Ecto neural progenitor cell (in vitro differentiated cells): ENCODE measurements at places on chromosomes 6 and 20.
A peak's percentile ranks its signal among the peaks of the same experiment; 100 is the strongest.

- DNase-seq: no peak
These were observed 104.2 kb upstream of the MLN start for GRCh38 chr6:33908025-33908424.

GRCh38 chr6:46288835-46289234 is 118.1 kb upstream of the ENPP5 start:
- no peak for DNase-seq

DNA sequence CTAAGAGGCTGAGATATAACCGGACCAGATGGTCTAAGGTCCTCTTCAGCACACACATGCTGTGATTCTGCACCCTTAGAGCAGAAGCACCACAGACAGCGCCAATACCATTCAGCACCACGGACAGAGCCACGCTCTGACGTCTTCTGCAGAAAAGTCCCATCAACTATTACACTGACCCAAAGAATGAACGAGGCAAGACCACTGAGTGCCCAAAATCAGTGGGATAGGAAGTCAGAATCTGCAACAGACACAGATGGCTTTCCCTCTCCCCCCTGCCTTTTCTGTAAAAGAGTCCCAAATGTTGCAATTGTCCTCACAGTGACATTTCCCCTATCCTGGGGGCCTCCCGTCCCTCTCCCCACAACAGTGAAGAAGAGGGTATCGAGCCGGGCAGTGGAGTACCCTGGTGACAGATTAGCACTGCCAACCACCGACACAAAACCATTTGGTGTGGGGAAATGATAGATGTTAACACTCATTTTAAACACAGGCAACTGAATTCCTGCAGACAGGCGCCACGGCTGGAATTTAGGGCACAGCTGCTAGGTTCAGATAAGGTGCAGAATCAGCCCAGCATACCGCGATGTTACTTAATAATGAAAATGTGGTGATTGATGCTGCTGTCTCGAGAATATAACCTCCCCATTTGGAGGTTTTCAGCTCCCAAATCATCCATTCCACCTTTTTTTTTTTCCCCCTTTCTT is 66.6 kb upstream of the CTNNBL1 start:
- peak; percentile 80 for DNase-seq

GRCh38 chr6:55886185-55886836 is 10.9 kb upstream of the BMP5 start:
- DNase-seq: no peak

DNA sequence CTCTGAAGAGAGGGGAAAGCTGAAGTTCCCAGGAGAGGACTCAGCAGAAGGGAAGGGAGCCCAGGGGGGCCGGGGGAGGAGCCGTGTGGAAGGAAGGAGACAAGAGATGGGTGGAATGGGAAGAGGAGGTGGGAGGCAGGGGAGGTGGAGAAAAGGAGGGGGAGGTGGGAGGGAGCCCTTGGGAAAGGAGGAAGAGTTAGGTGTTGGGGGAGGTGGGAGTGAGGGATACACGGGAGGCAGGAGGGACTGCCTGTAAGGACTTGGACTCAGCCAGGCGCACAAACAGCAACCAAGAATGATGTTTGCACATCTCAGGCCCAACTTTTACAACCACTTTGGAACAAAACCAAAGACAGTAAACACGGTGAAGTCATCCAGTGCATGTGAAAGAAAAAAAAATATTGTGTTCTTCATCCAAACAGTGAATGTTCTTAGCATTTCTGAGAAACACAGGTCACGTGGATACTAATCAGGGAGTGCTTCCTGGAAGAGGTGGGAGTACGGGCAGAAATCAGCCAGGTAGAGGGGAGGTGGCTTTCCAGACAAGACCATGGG is 17.4 kb upstream of the LSM14B start:
- no peak for DNase-seq

DNA sequence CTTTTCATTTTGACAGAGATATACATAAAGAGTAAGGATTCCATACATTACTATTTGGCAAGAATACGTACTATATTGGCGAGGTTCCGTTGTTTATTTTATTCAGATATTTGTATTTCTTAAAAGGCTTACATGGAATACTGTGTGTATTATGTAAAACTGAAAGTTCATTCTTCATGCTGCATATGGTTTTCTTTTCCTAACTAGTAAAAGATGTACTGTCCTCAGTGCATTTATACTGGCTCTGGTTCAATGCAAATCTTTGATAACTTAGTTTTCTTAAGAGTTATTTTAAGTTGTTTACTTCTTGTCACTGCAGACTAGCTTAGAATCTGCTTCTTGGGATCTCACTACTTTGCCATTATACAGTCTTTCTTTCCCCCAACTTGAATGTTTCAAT is 42.0 kb downstream of the ADGRB3 start:
- DNase-seq: no peak

GRCh38 chr6:35064290-35064689 is 76.8 kb downstream of the TCP11 start:
- DNase-seq: no peak

DNA sequence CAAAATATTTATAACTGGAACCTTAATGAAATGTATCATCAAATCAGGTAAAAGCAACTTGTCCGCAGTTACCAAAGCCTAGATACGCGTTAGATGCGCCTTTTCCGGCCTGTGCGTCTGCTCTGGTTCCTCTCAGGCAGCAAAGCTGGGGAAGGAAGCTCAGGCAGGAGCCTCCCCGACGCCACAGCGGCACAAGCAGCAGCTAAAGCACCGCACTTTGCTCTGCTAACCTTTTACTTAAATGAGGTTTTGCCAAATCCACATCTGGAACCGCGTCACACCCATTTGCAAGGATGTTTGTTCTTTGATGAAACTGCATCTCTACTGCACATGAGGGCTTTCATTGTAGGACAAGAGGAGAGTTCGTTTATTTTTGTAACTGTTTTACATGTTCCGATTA is 36.8 kb downstream of the THBS2 start:
- DNase-seq: no peak

DNA sequence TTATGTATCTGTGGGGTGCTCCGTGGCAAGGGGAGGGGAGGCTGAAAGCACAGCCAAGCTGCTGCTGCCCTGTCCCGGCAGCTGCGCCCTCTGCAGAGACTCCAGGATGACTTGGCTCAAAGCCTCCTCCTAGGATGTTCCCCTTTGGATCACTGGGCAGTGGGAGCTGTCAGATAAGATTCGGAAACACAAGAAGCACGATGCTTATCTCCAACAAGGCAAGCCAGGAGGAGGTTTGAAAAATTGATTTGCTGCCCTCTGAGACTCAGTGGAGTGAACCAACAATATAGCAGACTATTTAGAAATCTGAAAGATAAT is 776.4 kb downstream of the C6orf118 start:
- no peak for DNase-seq

GRCh38 chr20:15843777-15844176 is 729.5 kb downstream of the KIF16B start:
- no peak for DNase-seq

GRCh38 chr6:5729080-5729434 is 277.7 kb downstream of the NRN1 start:
- no peak for DNase-seq

DNA sequence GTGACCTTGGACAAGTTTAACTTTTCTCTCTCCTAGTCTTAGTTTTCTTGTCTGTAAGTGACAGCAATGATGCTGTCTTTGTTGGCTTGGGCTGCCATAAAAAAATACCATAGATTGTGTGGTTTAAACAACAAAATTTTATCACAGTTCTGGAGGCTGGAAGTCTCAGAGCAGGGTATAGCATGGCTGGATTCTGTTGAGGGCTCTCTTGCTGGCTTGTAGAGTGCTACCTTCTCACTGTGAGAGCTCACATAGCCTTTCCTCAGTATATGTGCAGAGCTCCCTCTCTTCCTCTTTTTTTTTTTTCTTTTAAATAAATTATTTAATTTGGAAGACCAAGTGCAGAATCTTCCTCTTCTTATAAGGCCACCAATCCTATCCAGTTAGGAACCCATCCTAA is 26.3 kb downstream of the HFE start:
- no peak for DNase-seq

DNA sequence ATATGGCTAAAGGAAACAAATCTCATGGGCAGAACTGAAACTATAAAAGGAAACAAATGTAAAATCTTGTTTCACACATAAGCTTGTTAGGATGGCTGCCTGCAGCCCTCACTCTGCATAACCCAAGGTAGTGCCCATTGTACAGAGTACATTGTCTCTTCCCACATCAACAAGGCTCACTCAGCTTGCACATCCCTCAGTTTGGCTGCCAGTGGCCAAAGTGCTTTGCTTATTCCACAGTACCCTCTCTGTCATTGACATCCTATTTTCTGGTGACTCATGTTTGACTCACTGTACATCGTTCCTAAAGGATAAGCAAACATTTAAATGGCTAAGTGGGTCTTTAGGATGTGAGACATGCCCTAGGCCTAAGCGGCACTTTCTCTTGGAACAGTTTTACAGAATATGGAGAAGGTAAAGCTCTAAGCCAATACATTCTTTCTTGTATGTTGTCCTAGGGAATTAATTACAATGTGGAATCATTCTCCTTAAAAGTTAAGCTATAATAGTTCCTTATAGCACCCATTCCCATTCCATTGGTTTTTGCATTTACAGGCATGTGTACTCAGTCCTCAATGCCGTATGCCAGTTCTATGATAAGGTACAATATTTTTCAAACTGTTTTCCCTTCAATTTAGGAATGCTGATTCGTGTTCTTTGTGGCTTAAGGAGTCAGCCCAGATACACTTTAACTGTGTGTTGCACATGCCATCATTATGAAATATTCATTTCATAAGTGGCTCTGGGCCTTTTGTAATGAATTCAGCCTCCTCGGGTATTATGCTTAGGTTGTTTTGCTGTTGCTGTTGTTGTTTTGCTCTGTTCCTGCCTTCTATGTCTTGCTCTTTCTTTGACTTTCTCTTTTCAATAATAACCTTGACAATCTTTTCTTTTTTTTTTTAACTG is 5.5 kb downstream of the ANKEF1 start:
- DNase-seq: no peak

DNA sequence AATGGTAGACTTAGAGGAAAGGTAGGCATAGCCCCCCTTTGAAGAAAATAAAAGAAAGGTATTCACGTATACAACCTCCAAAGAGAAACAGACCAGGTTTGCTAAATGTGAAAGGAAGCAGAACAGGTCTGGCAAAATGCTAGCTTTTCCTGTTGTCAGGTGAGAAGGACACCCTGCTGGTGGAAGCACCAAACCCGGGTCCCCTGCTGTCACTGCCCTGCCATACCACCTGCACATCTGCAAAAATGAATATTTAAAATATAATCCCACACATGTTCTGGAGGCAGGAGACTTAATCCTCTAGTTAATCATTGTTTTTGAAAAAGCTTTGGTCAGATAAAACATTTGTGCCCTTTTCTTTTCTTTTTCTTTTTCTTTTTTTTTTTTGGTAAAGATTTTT is 48.9 kb upstream of the OLIG3 start:
- no peak for DNase-seq

- peak; percentile 53 for DNase-seq
These were observed 169.9 kb downstream of the QRSL1 start for GRCh38 chr6:106799031-106799894.

GRCh38 chr20:23350904-23351838 is 580 bp downstream of the NXT1 start:
- DNase-seq: peak; percentile 63

- no peak for DNase-seq
These were observed 3.9 kb downstream of the ATXN1 start for GRCh38 chr6:16757332-16757731.

- DNase-seq: no peak
These were observed 641.1 kb downstream of the RNF144B start for GRCh38 chr6:19028201-19028600.

DNA sequence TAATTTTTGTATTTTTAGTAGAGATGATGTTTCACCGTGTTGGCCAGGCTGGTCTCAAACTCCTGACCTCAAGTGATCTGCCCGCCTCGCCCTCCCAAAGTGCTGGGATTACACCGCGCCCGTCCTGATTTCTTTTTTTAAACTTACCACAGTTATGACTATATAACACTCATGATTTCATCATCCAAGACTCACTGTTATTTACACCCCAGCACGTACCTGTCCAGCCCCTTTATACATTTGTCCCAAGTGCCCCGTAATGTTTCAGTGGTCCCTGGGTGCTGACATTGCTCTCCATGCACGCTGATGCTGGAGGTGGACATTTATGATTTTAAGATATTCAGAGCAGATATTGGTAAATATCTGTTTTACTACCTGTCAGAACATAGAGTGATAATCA is 219.9 kb upstream of the GMDS start:
- no peak for DNase-seq

DNA sequence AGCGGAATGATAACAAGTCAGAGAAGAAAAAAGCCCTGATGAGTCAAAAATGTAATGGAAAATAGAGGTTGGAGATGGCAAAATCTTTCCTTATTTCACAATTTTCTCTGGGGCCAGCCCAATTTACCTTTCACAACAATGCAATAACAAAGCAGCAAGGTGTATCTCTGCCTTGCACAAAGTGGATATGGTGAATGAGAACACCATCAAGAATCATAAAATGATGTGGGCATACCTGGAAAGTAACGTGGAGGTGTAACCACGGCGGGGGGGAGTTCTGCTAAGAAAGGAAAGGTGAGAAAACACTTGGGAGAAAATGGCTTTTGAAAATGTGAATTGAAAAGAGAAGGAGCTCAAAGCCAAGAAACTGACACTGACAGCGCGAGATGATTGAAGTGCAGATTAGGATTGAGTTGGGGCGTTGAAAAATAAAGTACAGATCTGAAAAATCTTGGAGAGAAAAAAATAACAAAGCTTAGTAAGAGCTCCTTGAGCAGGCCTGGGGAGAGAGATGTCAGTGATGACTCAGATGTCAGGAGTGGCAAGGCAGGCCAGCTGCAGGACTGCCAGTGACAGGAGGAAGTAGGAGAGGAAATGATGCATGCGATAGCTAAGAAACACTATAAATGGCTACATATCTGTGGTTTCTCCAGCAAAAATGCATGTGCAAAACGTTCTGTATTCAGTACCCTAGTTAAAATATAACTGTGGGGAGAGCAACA is 26.2 kb downstream of the ARHGAP18 start:
- DNase-seq: no peak

GRCh38 chr6:10854922-10855632 is 16.7 kb upstream of the MAK start:
- DNase-seq: no peak

DNA sequence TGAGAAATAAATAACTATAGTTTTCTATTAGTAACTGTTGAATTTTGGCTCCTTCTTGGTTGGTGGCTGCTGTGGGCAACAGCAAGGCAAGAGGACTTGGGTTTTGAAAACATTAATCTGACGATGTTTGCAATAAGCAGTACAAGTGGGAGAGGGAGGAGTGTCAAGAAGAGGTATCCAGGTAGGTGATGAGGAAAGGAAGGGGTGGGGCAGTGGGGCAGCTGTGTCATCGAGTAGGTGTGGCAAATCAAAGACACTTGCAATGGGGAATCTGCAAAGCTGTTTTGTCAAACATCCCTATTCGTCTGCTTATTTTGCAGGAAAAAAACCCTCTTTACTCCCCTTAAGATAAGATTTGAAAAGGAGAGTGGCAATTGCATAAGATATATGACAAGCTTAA is 171.9 kb upstream of the MAP3K7 start:
- no peak for DNase-seq

GRCh38 chr6:143000811-143001210 is 55.8 kb upstream of the HIVEP2 start:
- no peak for DNase-seq

DNA sequence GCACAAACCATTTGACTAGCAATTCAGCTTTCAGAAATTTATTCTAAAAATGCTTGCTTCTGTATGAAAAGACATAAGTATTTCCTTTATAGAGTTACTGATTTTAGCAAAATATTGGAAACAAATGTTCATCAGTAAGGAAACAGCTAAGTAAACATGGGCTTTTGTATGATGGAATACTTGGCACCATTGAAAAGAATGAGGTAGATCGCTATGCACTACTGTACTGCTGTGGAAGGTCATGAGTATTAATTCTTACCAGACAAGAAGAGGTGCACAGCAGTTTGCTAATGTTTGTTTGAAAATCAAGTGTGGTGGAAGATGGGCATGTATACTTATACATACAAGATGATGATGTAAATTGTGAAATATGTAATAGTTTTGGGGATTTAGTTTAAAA is 73.0 kb downstream of the FARS2 start:
- DNase-seq: no peak
